ENCODE measurements at places on chromosomes 5 and 9.

DNA sequence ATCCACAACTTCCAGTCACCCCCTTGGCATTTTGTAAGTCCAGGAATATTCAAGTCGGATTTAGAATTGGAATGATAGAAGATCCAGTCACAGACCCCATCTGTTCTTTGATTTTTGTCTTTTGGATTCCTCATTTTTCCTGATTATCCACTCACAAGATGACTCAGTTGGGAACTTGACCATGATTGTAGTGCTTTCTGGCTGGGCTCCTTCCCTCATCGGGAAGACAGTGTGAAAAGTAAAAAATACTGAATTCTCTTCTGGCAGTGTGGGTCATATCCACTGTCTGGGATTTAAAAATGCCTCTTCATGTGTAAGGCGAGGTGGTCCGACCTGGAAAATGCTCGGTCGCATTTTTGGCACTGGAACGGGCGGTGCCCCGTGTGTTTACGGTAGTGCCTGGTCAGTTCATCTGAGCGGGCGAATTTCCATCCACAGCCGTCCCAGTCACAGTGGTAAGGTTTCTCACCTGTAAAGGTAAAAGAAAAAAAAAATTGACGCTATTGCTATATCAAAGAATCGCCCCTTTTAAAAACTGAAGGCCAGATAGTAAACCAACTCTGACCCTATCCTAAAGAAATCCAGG is 4.0 kb downstream of the KLF4 start:
- no peak for DNase-seq

DNA sequence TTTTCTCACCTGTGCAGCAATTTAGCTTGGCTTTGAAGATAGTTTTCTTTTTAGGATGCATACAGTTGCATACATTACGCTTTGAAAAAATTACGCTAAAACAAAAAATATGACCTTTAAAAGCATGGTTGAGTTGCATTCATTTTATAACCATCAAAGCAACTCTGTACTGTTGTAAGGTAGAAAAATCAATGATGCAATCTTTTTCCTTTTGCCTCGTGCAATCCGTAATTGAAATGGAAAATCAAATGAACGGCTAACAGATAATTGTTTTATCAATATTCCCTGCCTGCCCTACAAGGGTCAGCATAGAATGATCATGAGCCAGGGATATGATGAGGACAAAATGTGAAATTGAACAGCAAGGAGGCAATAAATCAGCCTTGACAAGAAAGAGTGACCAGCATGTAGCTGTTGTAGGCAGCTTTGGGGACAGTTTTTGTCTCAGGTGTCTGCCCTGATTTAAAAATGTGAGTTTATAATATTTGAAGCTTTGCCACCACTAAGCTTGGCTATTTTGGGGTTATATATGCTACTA is 98.2 kb downstream of the PBX3 start:
- DNase-seq, result no peak

DNA sequence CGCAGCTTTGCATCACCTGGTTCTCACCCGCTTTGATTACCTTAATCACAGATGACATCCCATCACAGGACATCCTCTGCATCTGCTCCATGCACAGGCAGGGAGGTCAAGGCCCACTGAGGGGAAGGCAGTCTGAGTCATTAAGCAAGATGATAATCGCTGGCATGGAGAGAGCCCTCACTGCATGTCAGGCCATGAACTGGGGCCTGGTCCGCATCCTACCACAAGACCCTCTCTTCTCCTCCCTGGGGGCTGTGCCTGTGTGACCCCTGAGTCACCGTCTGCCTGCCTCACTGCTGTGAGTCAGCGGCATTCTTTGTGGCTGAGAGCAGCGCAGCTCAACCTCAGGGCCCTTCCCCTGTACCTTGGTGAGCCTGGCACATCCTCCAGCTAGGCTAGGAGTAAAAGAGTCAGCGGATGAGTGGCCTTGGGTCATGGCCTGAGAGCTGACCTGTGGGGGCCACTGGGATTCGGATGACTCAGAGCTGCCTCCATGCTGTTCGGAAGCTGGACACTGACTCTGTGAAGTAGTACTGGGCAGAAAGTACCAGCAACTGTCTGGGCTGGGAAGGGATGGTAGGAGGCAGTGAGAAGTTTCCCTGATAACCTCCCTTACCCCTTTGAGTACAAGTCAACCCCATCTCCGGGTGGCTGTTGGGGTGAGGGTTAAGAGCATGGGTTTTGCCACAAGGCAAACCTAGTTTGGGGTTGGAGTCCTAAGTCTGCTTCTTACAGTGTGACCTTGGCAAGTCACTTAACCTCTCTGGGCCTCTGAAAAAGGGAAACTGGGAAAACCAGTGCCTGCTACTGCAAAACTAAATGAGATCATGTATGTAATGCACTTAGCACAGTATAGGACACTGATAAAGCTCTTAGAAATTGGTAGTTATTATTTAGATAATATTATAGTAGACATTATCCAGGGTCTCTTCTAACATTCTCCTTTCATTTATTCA is 14.6 kb upstream of the ARSI start:
- DNase-seq, result no peak

GRCh38 chr5:180209137-180209581 is at the start of gene RASGEF1C:
RASGEF1C (minus strand) TSS chr5:180209211; CDS start chr5:180138052, 71,159 bp downstream.
- peak; percentile 17 for DNase-seq

- DNase-seq, result peak; percentile 19
These were observed 4.7 kb upstream of the TMEM141 start for GRCh38 chr9:136786451-136786850.

GRCh38 chr9:127642082-127642740 is 30.1 kb downstream of the STXBP1 start:
- no peak for DNase-seq

GRCh38 chr5:178861627-178862026 is 1.9 kb downstream of the ZNF354B start:
- no peak for DNase-seq

GRCh38 chr9:129328355-129329042 is 150.4 kb upstream of the IER5L start:
- DNase-seq, result no peak

- DNase-seq, result no peak
These were observed 25.7 kb upstream of the NR5A1 start for GRCh38 chr9:124532897-124533296.

- no peak for DNase-seq
These were observed 7.3 kb downstream of the DAPK1 start for GRCh38 chr9:87504938-87505337.

GRCh38 chr5:33968211-33969005 is 16.1 kb downstream of the SLC45A2 start:
- no peak for DNase-seq

- no peak for DNase-seq
These were observed 267.2 kb upstream of the ACO1 start for GRCh38 chr9:32117291-32117690.

- DNase-seq, result no peak
These were observed 35.0 kb downstream of the NACC2 start for GRCh38 chr9:136059851-136060670.

GRCh38 chr5:77204967-77205366 is 5.5 kb upstream of the PDE8B start:
- no peak for DNase-seq

- no peak for DNase-seq
These were observed 249.1 kb upstream of the NR4A3 start for GRCh38 chr9:99572567-99572966.

DNA sequence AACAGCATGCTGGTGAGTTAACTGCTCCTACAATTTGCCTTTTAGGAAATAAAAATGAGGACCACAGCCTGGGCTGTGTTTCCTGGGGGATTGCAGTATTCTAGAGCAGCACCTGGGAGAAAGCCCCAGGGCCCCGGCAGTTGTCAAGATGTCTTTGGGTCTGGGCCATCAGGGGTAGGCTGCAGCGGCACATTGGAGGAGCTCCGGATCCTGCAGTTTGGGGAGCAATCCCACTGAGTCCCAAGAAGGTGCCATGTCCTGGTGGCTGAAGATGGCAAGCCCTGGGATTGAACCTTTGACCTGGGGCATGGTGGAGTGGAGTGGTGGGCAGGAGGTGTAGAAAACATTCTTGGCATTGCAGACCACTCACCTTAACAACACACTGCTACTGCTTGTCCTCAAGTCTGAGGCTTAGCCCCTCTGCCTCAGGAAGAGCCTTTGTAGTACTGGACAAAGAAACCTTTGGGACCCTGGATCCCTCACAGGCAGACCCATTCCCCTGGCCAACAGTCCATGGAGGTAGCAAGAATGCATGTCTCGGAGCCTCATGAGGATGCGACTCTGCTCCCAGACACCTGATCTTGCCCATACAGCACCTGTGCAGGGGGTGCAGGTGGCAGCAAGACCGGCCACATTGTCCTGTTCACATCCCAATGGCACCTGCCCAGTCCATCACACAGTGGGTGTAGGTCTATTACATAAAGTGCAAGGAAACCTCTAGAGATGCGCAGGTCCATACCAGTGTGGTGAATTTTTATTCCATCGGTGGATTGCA is 159.1 kb upstream of the IRX2 start:
- DNase-seq, result no peak

DNA sequence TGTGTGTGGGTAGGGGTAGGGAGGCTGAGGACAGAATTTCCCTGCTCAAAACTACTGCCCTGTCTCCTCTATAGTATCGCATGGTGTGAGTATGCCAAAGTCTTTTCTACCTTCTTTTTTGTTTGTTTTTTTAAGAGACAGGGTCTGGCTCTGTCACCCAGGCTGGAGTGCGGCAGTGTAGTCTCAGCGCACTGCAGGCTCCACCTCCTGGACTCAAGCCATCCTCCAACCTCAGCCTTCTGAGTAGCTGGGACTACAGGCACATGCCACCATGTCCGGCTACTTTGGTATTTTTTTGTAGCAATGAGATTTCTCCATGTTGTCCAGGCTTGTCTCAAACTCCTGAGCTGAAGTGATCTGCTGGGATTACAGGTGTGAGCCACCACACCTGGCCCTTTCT is 2.5 kb downstream of the SRP19 start:
- no peak for DNase-seq

DNA sequence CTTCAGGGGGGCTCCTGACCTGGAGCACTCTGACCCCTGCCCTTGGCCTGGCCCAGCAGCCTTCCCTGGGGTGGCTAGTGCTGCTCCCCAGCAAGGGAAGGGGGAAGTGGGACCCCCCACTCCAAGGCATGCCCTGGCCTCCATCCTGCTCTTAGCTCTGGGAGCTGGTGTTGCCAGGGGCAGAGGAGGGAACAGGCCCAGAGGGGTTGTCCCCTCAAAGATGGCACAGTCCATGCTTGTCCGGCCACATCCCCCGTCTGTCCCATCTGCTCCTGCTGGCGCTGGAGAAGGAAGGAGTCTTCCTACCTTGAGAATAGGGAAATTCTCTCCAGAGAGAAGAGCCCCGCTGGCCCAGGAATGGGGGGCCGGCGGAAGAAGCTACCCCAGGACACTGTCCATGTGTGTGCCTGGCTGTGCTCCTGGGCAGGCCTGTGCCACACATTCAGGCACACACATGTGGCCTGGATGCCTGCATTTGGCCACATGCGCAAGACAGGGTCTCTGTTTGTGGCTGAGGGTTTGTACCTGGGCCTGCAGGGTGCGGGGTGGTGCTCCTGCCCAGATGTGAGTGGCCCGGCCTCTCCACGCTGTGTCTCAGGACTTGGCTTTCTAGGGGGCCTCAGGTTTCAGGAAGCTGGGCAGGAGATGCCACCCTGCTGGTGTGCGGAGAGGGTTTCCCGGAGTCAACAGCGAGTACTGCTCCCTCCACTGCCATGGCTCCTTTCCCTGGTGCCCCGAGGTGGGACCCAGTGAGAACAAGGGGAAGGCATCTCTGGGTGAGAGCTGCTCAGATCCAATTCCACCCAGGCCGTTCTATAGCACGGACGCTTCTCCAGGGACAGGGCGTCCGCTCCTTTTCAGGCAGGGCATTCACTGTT is 247.1 kb downstream of the PBX3 start:
- no peak for DNase-seq

Measured in substantia nigra (tissue), 51 donors.